IMR-90 (cell line): ENCODE measurements at places on chromosomes 12 and 14. TPM values are rescaled to one million over a fixed set of nuclear protein-coding genes. Genes with fewer than 3 reads are reported as not detected.
A peak's percentile ranks its signal among the peaks of the same experiment; 100 is the strongest.

GRCh38 chr12:2540535-2540941 lies 254.2 kb upstream of the FKBP4 start:
- DNase-seq: no peak

GRCh38 chr12:111505601-111506036 lies 93.5 kb downstream of the ATXN2 start:
- DNase-seq: no peak

GRCh38 chr12:19957308-19958125 lies 410.8 kb upstream of the PDE3A start:
- no peak for DNase-seq

DNA sequence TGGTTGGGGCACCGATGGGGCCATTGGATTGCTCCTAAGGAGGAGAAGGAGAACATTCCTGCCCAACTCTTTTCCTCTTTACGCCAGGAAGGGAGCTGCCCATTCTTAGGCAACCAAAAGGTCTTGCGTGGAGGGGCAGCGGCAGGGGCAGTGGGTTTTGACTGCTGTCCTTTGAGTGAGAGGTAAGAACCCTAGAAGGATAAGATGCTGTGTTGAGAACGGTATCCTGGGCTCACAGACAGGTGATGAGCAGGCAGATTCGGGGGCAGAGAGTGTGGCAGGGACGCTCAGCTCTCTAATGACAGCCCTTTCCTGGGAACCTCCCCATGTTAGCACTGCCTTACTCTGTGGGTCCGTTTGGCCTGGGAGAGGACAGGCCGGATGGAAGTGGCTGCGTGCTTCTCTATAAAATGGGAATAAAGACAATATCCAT lies 13.2 kb downstream of the LRTM2 start:
- DNase-seq: no peak

DNA sequence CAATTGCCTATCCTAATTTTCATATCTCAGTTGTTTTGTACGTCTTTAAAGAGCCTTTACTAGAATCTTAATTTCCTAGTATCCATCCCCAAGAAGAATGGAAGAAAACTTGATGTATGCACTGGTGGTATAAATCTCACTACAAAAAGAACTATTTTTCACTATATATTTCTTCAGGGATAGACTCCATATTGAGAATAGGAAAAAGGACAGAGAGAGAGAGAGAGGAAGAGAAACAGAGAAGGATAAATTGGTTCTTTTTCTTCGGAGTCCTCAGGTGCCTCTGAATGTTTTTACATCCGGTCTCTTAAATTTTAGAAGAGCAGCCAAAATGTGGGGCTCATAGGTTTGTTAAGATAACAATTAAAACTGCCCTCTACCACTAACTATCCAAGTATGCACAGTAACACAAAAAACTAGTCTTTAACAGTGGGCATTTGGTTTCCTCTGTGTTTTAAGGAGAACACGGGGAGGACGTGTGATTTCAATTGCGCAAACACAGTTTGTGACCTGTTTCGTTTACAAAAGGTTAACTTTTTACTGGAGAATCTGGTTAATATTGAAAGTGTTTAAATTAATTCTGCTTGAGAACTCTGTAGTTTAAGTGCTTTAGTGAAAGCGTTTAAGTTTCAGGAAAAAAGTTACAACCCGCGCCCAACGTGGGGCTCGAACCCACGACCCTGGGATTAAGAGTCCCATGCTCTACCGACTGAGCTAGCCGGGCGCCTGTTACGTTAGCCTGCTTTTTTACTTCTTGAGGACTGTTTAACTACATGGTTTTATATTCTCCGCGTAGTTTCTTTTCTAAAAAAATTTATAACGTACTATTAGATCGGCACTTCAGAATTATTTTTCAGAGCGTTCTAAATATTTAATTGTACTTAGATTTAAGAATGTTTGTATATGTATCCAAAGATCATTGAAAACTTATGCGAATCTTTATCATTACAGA lies 5.1 kb upstream of the PSMA3 start:
- peak; percentile 64 for DNase-seq

TOMM20L gene
- not detected in 2 replicates for polyA plus RNA-seq

ADAMTS20 gene
- polyA plus RNA-seq: not detected in 2 replicates

DNAH10 gene
- polyA plus RNA-seq: 0.22 TPM in 2 replicates

NFATC4 gene
- 35.8 and 38.4 TPM in 2 replicates for polyA plus RNA-seq

ADCY4 gene
- polyA plus RNA-seq: 0.04 TPM in 1 of 2 replicates, not detected in the other

TMEM116 gene
- 4.6 and 5.5 TPM in 2 replicates for polyA plus RNA-seq
